ENCODE measurements at places on chromosomes 3 and 15. TPM values are rescaled to one million over a fixed set of nuclear protein-coding genes. Genes with fewer than 3 reads are reported as not detected.

GRCh38 chr3:12421132-12421531, 63.1 kb upstream of the TSEN2 start:
- no peak for DNase-seq

A4GNT gene
- not detected for total RNA-seq

- no peak for DNase-seq
Measured at GRCh38 chr15:27094235-27094634, 123.3 kb downstream of the GABRG3 start.

HRG gene
- not detected for total RNA-seq

SNRK gene
- 11.2 TPM for total RNA-seq

SMCO1 gene
- not detected for total RNA-seq

DNA sequence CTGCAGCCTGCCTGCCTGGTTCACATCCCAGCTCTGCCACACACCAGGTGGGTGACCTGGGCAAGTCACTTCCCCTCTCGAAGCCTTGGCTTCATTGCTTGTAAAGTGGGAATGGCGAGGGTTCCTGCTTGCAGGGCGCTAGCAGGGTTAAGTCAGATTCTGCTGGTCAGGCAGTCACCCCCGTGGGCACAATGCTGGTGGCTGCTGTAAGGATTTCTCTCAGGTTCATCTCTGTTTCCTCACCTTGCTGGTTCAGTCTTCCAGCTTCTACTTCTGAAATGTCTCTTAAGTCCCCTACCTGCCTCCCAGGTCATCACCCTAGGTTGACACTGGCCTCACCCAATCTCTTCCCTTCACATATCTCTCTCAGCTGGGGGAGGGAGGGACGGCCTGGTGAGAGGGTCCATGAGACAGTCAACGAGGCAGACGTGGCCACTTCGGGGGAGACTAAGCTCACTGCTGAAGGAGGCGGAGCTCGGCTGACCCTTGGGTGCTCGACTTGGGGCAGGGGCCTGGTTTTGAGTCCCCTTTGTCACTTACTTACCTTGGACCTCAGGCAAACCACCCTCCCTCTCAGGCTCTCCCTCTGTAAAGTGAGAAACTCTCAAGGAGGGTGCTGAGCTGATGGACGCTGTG, 11.5 kb downstream of the CTSH start:
- DNase-seq = no peak

CYP8B1 gene
- not detected for total RNA-seq

- no peak for DNase-seq
Measured at GRCh38 chr15:96266456-96266855, 64.0 kb upstream of the NR2F2 start.

All from HFFc6 (cell line).